Subcutaneous preadipocyte (primary cell): ENCODE measurements at places on chromosomes 5 and 9. TPM values are rescaled to one million over a fixed set of nuclear protein-coding genes. Genes with fewer than 3 reads are reported as not detected.

The PCDHB11 gene
- total RNA-seq: 0.37 TPM in 1 of 2 replicates, not detected in the other

The OR1K1 gene
- not detected in 2 replicates for total RNA-seq

The PRR16 gene
- total RNA-seq: 19.5 and 21.3 TPM in 2 replicates

The MLANA gene
- total RNA-seq: 0.20 TPM in 1 of 2 replicates, not detected in the other

The SH2D3C gene
- total RNA-seq: 0.37 TPM in 1 of 2 replicates, not detected in the other

The CYLC2 gene
- total RNA-seq: not detected in 2 replicates

The ZNF883 gene
- total RNA-seq: 0.73 and 2.0 TPM in 2 replicates

The OR1J2 gene
- total RNA-seq: 0.20 and 0.73 TPM in 2 replicates

The SCAI gene
- 6.6 and 7.0 TPM in 2 replicates for total RNA-seq

The MEGF10 gene
- under 0.01 and 0.39 TPM in 2 replicates for total RNA-seq

The PCDHA5 gene
- under 0.01 TPM in 1 of 2 replicates, not detected in the other for total RNA-seq

The ESM1 gene
- total RNA-seq: 1.8 and 6.1 TPM in 2 replicates

The SERINC5 gene
- total RNA-seq: 10.3 and 12.1 TPM in 2 replicates

The CSF1R gene
- not detected in 2 replicates for total RNA-seq

The CDH12 gene
- not detected in 2 replicates for total RNA-seq

The LVRN gene
- 0.39 and 0.73 TPM in 2 replicates for total RNA-seq

The FBXW5 gene
- total RNA-seq: 125 TPM in 2 replicates

The FCN1 gene
- total RNA-seq: not detected in 2 replicates

The MRPS27 gene
- 126 and 167 TPM in 2 replicates for total RNA-seq

The GAPVD1 gene
- 47.4 and 66.7 TPM in 2 replicates for total RNA-seq

The CDHR2 gene
- total RNA-seq: not detected in 2 replicates

The KCTD16 gene
- total RNA-seq: under 0.01 and 0.20 TPM in 2 replicates

The LRRC19 gene
- total RNA-seq: not detected in 2 replicates

The SPAG8 gene
- total RNA-seq: 0.73 and 2.2 TPM in 2 replicates

The BRD3OS gene
- total RNA-seq: 19.1 and 22.5 TPM in 2 replicates

The DNAI1 gene
- 0.20 TPM in 1 of 2 replicates, not detected in the other for total RNA-seq

The DAB2IP gene
- 2.9 and 3.7 TPM in 2 replicates for total RNA-seq

The EPB41L4A gene
- 0.39 and 4.8 TPM in 2 replicates for total RNA-seq

The LCN9 gene
- total RNA-seq: not detected in 2 replicates

The GRIA1 gene
- total RNA-seq: under 0.01 TPM in 1 of 2 replicates, not detected in the other

The HNRNPH1 gene
- total RNA-seq: 288 and 483 TPM in 2 replicates

The CARTPT gene
- total RNA-seq: not detected in 2 replicates

The CDC20B gene
- not detected in 2 replicates for total RNA-seq

The FANCG gene
- total RNA-seq: 25.7 and 36.6 TPM in 2 replicates

The NFX1 gene
- total RNA-seq: 27.2 and 36.2 TPM in 2 replicates

The EIF4E1B gene
- total RNA-seq: not detected in 2 replicates

The FST gene
- 31.6 and 91.1 TPM in 2 replicates for total RNA-seq

The HMCN2 gene
- under 0.01 and 0.20 TPM in 2 replicates for total RNA-seq

The FAM81B gene
- total RNA-seq: not detected in 2 replicates

The CARD9 gene
- total RNA-seq: 0.78 and 1.1 TPM in 2 replicates

The TLX3 gene
- total RNA-seq: not detected in 2 replicates

The HAVCR2 gene
- total RNA-seq: 0.78 and 3.3 TPM in 2 replicates

The SV2C gene
- not detected in 2 replicates for total RNA-seq

The IFNE gene
- total RNA-seq: 5.9 and 10.6 TPM in 2 replicates

The NR5A1 gene
- not detected in 2 replicates for total RNA-seq

The SLC36A2 gene
- total RNA-seq: not detected in 2 replicates
